ENCODE measurements at places on chromosomes 11 and 22. TPM values are rescaled to one million over a fixed set of nuclear protein-coding genes. Genes with fewer than 3 reads are reported as not detected.

Gene TEX54
- total RNA-seq = not detected

- DNase-seq = no peak
These were observed 43.8 kb downstream of the TRMU start for GRCh38 chr22:46379066-46379930.

- DNase-seq = no peak
These were observed 2.0 kb downstream of the SCARF2 start for GRCh38 chr22:20435436-20436306.

GRCh38 chr11:88439356-88439755 is 101.8 kb upstream of the CTSC start:
- DNase-seq = no peak

GRCh38 chr11:116309446-116309845 is 463.3 kb downstream of the BUD13 start:
- DNase-seq = no peak

Gene MS4A6A
- total RNA-seq = not detected

- DNase-seq = no peak
These were observed 75.6 kb downstream of the BRD1 start for GRCh38 chr22:49751966-49752597.

DNA sequence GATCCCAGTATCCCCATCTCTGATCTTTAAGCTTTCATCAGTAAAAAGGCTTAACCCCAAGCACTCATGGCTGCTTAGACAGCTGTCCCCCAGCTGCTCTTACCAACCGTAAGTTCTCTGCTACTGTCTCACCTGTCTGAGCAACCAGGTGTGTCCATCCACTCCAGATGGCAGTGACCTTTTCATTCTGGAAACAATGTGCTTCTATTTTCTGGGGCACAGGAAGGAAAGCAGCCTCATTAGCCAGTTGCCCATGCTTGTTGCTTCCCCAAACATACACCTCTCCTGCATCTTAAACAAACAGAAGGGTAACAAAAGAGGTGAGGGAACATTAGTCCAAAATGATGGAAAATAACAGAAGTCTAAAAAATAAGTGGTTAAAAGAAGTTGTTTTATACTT is 24.4 kb downstream of the SERGEF start:
- no peak for DNase-seq

DNA sequence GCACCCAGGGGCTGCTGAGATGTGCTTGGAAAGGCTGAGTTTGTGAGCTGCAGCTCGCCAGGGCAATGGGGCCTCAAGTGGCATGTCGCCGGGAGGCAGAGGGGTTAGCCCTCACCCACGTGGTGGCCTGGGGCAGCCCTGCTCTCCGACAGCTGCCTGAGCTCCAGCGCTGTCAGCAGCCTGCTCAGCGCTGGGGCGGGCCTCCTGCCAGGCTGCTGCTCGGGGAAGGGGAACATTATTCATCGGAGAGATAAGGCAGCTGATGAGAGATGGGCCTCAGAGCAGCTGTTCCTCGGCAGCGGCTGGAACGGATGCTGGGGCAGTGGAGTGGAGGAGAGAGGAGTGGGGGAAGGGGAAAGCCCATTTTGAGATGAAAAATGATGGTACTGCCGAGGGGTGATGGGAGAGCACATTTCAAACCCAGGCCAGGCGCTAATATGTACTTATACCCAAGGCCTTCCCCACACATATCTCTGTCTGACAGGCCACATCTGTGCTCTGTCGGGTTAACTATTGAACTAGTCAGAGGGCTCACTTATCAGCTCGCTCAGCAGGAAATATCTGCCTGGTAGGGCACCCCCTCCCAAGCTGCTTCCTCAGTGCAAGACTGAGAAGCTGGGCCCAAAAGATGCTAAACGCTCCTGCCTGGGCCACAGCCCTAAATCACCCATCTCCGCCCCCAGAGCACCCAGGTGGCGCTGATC is 79.5 kb downstream of the TIMP3 start:
- DNase-seq = peak; percentile 17

- DNase-seq = no peak
These were observed 302.0 kb upstream of the NARS2 start for GRCh38 chr11:78876676-78877075.

- peak; percentile 71 for DNase-seq
These were observed 61.0 kb downstream of the TNRC6B start for GRCh38 chr22:40238425-40239344.

- no peak for DNase-seq
These were observed 17.5 kb downstream of the GLB1L2 start for GRCh38 chr11:134349109-134349801.

DNA sequence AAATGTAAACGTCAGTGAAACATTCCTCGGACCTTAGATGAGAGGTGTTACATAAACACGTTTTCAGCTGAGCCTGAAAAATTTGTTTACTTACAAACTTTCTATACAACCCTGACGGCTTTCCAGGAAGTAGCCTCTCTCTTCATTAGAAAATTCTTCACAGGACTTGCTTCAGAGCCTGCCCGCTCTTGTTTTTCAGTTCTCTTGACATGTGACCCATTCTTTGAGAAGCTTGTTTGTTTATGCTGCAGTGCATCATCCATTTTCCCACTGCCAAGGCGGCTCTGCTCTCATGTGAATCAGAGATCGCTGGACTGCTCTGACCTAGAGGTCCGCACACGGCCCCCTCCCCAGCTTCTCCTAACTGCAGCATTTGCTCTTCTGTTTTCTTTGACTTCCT is 47.9 kb upstream of the ARHGAP42 start:
- DNase-seq = peak; percentile 11

Gene LRP4
- total RNA-seq = 1.4 TPM

Gene DRD2
- total RNA-seq = not detected

Gene YPEL1
- 0.18 TPM for total RNA-seq

Gene INSC
- total RNA-seq = 0.19 TPM

Gene CHKA
- total RNA-seq = 6.0 TPM

- peak; percentile 25 for DNase-seq
These were observed 60.2 kb downstream of the SMIM38 start for GRCh38 chr11:69215784-69216415.

- peak; percentile 58 for DNase-seq
These were observed 17.8 kb upstream of the WNT7B start for GRCh38 chr22:45994491-45995404.

Gene RASSF10
- not detected for total RNA-seq

Gene WNT7B
- total RNA-seq = 0.05 TPM

GRCh38 chr11:3103076-3103475 is 45.9 kb upstream of the CARS1 start:
- DNase-seq = no peak

Gene CASTOR1
- 4.8 TPM for total RNA-seq

DNA sequence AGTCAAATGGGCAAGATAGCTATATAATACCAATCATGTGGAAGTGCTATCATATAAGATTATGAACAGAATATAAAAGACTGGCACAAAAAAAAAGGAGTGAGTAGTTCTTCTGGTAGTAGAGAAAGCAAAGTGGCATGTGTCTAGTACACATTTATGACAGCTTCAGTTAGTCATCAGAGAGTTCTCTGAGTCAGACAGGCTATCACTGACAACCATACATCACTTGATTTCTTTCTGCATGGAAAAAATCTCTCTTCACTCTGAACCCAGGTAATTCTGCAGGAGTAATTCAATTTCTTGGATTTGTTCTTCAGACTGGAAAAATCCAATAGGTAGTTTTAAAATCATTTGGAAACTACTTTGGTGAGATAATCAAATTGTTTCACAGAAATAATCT is 286.8 kb upstream of the ANO3 start:
- no peak for DNase-seq

Gene RNF169
- 11.5 TPM for total RNA-seq

GRCh38 chr11:2955906-2956476 is 26.8 kb upstream of the PHLDA2 start:
- no peak for DNase-seq

Gene THAP7
- 19.9 TPM for total RNA-seq

Gene BDNF
- 90.9 TPM for total RNA-seq

DNA sequence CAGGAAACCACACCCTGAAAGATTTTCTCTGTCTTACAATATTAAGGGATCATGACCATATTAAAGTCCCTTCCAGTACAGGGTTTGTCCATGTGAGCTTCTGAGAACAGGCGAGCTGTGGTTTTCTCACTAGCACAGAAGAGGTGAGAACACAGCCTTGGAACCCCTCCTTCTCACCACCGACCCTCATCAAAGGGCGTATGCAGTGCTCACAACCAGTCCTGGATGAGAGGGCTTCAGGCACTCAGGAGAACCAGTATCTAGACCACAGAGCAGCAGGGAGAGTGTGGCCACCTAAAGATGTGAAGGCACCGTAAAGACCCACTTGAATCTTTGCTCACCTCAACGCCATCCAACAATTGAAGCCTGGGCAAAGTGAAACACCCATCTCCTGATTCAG is 397.0 kb downstream of the ETS1 start:
- no peak for DNase-seq

DNA sequence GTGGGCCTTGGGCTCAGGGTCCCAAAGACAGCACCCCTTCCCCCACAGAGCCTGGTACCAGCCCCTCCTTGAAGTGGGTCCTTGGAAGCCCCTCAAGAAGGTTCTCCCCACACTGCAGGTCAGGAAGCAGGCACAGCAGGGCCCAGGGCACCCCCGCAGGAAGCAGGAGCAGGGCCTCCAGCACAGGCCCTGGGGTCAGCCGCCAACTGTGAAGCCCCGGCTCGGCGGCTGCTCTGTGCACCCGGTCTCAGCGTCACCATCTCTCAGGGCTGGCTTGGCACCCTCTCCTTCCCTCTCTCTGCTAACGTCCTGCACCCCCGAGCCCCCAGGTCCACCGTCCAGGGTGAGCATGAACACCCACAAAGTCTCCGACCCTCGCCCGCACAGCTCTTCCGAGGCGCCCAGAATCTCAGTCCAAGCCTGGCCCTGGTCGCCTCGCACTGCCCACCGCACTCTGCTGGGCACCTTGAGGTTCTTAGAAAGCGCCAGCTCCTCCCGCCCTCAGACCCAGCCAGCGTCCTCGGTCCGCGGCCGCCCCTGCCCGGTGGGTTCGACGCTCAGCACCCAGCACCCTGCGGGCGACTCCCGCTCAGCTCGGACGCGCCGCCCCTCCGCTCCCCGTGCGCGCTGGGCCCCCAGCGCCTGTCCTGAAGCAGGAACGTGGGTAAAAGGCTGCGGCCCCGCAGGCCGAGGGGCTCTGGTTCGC is 1.4 kb upstream of the SIGIRR start:
- DNase-seq = no peak

GRCh38 chr11:71329165-71329510 is 76.8 kb upstream of the SHANK2 start:
- DNase-seq = no peak

Gene GPR83
- total RNA-seq = not detected
